Foreskin melanocyte (primary cell): ENCODE measurements at places on chromosomes 2 and 18.

- DNase-seq: no peak
These were observed 103.9 kb upstream of the GULP1 start for GRCh38 chr2:188187726-188188125.

GRCh38 chr2:108594132-108594981 is 60.1 kb downstream of the LIMS1 start:
- peak; percentile 92 for DNase-seq

DNA sequence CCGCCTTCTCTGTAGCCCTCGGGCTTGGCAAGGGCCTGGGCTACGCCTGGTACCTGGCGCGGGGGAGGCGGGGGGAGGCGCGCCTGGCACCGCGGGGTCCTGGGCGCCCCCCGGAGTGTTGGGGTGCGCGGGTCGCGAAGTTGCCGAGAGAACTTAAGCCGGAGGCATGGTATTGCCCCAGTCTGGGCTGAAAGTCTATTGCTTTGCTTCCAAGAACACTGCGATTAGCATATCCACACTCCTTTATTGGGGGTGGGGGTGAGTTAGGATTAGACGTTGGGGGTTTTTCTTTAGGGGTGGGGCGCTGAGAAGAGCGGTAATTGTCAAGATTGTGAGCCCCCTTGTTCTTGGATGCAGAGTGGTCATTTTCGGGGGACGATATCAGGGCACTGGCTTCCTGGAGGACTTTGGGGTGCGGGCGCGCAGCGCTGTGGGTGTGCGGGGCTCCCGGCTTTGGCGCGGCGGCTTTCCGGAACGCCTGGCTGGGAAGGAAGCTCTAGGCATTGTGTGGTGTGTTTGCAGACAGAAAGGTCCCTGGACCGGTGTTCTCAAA is 798 bp downstream of the TANC1 start:
- DNase-seq: no peak

GRCh38 chr2:85078536-85078935 is 54.7 kb upstream of the TCF7L1 start:
- DNase-seq: no peak

GRCh38 chr2:8028981-8029380 is 652.9 kb upstream of the ID2 start:
- no peak for DNase-seq

DNA sequence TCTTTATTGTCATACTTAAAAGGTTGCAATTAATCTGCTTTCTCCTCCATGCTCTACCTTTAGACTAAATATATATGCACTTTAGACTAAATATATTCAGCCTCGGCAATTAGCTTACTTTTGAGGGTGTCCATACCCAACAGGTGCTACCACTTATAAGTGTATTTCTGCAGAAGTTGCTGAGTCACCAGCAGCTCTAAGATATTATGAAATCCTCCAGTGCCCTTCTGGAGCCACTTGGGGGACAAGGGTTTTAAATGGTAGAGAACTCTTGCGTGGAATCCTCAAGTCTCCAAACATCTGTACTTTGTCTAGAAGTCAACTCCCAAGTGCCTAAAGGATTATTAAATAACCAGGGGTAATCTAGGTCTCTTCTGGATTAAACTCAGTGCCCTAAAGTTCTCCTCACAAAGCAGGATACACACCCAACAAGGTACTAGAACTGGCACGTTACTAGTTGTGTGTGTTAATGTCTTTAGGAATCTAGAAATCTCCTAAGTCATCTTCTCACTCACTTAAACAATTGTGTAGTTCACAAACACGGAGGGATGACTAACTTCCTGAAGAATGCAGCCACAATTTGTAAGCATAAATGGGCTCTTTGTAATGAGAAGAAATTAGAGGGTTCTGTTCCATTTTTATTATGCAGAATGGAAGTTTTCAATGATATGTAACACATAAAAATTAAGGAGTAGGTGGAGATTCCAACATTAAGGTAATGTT is 159.7 kb downstream of the CD226 start:
- peak; percentile 90 for DNase-seq
